ENCODE measurements at places on chromosomes 7 and 10.

- DNase-seq: no peak
Measured at GRCh38 chr10:132711613-132712121, 74.3 kb downstream of the NKX6-2 start.

- no peak for DNase-seq
Measured at GRCh38 chr10:23918090-23918723, 290.7 kb upstream of the KIAA1217 start.

DNA sequence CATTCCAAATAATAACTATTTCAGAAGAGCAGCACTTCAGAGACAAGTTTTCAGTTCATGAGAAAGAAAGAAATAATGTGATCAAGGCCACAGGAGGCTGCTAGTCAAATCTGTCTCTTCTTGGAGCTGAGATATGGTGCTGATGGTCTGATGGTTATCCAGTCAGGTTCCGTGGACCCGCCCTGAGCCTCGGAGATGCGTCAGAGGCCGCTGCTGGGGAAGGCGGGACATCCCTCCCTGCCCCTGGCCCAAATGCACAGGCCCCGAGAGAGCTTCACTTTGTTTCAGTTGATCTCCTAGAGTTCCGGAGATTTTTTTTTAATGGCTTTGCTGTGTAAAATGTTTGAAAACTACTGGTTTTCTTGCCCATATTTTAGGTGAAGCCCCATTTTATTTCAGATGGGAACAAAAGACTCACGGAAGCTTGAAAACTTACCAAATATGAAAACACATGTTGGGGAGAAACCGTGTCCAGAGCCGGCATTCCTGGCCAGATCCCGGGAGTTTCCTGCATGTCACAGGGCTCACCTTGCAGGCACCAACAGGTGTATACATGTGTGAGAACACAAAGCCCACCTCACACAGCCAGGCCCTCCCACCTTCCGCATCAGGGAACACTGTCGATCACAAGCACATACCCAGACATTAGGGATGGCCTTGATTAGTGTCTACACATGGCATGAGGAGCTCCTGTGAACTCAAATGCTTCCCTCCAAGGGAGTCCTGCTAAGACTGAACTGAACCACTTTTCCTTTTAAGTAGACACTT is 499.0 kb downstream of the TCERG1L start:
- DNase-seq: no peak

GRCh38 chr10:25748509-25748908 is 185.5 kb upstream of the MYO3A start:
- DNase-seq: no peak

DNA sequence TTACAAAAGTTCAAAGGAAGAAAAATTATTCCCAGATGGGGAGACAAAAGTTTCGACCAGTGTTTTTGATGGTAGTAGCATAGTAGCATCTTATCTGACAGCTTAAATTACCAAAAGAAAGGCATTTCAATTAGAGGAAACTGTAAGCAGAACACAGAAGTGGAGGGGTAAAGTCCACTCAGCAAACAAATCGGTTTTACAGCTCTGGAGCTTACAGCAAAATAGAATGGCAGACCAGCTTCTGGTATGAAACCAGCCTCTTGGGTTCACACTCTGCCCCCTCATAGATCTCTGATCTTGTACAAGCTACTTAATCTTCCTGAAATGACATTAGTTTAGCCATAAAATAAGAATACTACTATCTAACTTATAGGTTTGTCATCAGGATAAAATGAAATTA is 118.6 kb downstream of the RNF32 start:
- DNase-seq: no peak

DNA sequence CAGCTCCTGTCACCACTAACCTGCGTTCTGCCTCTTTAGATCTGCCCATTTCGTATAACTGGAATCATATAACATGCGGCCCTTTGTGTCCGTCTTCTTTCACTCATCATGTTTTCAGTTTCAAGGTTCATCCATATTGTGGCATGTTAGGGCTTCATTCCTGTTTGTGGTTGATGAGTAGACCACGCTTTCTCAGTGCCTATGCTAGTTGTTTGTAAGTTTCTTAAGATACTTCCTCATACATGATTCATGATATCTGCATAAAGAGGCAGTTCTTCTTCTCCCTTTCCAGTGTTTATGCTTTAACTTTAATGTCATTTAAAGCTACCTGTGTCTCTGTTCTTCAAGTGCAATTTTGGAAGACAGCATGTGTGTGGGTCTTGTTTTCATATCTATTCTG is 79.5 kb upstream of the FAM20C start:
- no peak for DNase-seq

DNA sequence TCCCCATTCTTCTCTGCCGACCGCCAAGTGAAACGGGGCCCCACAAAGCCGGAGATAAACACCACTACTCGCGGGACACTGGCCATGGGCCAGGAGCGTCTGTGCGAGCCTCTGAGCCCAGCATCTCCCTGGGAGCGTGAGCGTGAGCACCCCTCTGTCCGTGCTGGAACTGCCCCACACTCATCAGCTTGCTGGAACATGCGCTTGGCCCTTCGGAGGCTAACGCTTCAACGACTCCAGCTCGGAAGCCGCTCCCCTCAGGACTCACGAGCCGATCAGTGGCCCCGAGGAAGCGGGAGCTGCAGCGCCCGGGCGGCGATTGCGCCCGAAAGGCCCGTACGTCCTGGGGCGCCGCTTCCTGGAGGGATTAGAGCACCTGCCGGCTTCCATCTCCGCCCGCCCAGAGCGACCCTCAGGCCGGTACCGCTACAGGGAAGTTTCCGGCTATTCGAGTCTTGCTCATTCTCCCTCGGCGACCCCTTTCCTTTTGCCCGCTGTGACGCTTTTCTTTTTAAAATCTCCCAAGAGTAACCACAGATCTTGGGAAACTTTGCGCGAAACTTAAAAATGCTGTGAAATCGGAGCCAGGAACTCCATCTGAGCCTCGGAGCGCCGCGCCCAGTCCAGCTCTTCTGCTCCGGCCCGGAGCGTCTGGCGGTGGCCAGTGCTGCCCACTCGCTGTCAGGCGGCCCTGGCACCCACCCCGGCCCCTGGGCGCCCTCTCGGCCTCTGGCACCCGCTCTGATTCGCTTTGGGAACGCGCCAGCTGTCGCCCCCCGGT is 1.0 kb downstream of the TLL2 start:
- no peak for DNase-seq

- DNase-seq: no peak
Measured at GRCh38 chr7:55508221-55509011, 63.9 kb downstream of the VOPP1 start.

- no peak for DNase-seq
Measured at GRCh38 chr7:94045581-94045980, 41.4 kb upstream of the BET1 start.

DNA sequence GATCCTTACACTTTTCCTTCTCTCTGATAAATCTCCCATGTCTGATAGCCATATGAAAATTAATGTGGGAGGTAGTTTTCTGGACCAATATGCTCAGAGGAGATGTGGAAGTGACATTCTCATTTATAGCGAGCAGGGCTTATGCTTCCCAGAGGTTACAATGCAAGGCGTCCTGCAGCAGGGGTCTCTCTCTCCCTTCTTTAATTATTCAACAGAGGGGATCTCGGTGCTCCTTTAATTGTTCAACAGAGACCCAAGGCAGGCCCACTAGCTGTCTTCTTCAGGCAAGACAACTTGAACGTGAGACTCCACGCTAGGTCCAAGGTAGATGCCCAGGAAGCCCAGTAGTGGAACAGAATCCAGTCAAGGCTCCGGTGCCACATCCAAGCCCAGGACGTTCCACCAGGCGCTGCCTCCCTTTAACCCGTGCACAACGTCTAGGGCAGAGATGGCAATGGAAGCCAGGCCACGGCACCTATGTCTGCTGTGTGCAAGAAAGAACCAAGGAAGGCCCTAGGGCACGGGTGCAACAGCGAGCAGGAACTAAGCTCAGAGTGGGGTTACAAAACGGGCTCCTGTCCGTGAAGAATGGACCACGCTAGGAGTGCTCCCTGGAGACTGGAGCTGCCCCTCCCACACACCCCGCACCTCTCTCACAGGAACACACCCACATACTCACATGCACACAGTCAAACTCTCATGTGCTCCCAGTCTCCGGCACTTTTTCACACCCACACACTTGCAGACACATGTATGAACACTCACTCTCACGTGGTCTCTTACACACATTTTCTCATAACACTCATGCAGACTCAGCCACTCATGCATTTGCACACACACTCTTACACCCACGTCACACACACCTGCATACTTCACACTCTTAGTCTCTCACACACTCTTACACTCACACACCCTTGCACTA is 230.4 kb downstream of the TNS3 start:
- no peak for DNase-seq

DNA sequence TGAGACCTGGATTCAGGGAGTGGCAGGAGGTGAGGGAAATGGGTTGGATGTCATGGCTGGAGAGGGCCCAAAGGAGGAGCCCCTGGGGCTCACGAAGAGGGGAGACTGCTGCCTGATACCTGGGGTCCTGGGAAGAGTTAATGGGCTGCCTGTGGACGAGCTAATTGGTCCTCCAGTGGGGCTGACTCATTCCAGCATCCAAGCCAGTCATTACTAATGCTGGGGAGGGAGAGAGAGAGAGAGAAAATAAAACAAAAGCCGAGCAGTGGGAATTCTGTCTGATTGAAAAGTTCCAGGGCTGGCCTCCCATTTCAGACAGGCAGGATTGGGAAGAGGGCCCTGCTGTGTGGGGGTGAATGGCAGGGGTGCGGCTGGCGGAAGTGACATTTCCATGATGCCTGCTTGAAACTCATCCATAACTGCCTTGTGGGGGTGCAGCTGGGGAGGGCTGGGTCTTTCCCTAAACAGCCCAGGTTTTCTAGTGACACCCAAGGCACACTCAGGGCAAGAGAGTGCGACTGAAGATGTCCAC is 297.8 kb downstream of the RPS24 start:
- DNase-seq: no peak

DNA sequence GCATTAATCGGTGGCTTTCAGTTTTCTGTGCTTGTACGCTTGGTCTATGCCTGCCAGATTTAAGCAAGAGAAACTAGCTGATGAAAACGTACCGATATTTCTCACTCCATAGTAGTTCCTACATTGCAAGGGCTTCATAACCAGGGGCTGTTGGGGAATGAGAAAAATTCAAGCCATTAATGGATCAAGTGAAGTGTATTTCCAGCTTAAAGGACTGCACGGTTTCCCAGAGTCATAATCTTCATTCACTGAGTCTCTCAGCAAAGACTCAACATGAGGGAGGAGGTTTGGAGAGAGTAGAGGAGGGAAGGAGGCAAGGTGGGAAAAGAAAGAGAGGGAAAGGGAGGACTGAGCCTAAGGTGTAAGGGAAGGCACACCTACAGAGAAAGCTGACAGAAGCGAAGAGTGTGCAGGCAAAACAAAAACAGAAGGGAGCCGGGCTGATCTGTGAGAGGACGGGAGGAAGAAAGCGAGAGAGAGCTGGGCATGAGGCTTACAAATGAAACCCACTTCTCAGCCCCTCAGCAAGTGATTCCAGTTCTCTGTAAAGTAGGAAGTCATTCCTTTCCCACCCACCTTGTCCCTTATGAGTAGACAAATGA is 625 bp downstream of the GIMAP2 start:
- DNase-seq: no peak

GRCh38 chr10:4836416-4836969 is 10.5 kb downstream of the AKR1E2 start:
- DNase-seq: no peak

- DNase-seq: no peak
Measured at GRCh38 chr7:8228766-8229674, 32.9 kb downstream of the ICA1 start.

DNA sequence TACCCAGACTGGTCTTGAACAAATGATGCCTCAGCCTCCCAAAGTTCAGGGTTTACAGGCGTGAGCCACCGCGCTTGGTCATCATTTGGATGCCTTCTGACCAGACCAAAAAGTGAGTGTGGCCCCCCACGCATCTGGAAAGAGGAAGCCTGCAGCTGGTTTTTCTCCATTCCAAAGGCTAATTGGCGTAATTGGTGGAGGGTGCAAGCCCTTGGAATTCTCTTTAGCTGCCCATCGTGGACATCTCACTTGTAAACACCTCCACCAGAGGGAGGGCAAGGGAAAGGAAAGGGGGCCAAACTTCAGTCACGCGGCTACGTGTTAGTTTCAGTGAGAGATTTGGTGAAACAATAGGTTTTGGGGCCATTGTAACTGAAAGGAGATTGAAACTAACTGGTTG is 4.1 kb upstream of the ARHGAP21 start:
- DNase-seq: no peak

GRCh38 chr10:132138596-132138995 is 48.2 kb upstream of the DPYSL4 start:
- no peak for DNase-seq

- no peak for DNase-seq
Measured at GRCh38 chr10:110918643-110919348, at the start of gene BBIP1. TSS of gene BBIP1 (minus strand) at chr10:110919180. CDS start at chr10:110918157, 1,023 bp downstream.

DNA sequence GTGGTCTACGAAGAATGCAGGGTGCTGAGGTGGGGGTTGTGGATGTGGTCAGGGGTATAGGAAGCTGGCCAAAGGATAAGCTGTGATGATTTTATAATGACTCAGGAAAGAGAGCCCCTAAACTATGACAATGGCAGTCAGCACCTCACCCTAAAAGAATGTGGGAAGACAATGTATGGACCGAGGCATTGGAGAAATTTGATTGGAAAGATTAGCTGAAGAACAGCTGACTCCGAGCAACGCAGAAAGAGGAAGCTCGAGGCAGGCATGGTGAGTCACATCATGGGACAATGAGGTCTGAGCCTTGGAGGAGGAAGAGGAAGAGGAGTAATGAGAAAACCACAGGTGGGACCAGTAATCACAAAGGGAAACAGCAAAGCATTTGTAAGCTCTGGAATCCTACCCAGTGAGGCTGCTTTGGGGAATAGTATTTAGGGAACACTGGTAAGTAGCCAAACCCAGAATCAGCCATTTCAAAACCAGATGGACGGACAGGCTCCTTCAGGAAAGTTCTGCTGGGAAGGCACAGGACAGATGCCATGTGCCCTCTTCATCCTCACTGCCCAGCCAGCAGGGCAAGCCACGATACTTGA is 295.4 kb downstream of the PRPF18 start:
- DNase-seq: no peak

DNA sequence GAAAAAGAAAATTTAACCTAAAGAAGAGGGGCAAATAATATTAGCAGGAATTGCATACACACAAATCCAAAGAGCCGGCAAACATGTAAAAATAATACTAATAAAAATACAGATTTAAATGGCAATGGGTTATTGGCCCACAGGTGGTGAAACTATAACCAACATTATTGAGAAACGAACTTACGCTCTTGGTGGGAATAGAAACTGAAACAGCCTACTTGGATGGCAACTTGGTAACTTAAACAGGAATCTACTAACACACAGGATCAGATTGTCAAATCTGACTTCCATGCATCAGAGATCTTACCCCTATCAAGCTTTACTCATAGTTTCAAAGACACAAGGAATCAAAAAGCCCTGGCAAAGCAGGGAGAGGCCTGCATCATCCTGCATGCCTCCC is 66.5 kb downstream of the ANLN start:
- no peak for DNase-seq

DNA sequence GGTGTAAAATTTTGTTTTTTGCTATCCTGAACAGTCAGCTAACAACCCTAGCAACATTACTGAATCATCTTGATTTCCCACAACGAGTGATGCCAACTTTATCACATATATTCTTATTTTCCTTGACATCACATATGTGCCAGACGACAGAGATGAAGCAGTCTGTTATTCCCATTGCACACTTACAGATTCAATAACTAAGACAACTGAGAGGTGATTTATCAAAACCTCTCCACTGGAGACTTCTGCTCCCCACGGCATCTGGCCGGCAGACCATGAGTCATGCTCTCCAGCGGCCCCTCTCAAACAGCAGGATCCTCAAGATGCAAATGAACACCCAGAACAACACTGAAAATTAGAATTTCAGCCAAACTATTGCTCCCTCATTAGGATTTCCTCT is 57.1 kb downstream of the AMPH start:
- no peak for DNase-seq

All from effector CD4-positive, alpha-beta T cell (primary cell).